ENCODE measurements at places on chromosomes 5 and 9.

DNA sequence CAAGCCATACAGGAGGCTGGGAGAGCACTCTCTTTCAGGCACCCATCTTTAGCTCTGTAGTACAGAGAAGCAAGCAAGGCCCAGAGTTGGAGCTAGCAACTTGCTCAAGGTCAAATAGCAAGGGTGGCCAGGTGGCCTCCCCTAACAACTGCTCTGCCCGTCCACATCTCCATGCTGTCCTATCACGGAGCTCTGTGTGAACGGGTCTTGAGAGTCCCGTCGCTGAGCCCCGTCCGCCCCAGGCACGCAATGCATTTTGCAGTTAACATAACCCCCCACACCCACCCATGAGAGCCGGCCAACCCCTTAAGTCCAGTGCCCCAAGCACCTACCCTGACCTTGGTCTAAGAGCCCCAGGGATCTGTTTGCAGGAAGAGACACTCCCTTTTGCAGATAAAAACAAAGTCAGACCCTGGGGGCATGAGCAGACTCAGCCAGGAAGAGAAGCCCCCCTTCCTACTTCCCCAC lies 1.5 kb downstream of the RNF44 start:
- DNase-seq: no peak

DNA sequence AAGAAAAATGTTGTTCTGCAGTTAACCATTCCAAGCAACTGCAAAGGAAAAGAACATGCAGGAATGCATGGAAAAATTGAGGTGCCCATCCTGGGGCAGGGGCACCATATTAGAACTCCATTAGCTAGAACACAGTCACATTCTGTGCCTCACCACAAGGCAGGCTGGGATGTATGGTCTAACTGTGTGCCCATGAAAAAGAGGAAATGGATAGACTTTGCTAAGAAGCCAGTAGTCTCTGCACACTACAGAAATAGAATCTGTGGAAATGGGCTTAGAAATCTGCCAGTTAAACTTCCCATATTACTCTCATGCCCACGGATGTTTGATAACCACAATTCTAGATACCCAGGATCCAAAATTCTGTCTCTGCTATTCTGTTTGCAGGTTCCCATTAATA lies 423.8 kb upstream of the SMARCA2 start:
- DNase-seq: no peak

DNA sequence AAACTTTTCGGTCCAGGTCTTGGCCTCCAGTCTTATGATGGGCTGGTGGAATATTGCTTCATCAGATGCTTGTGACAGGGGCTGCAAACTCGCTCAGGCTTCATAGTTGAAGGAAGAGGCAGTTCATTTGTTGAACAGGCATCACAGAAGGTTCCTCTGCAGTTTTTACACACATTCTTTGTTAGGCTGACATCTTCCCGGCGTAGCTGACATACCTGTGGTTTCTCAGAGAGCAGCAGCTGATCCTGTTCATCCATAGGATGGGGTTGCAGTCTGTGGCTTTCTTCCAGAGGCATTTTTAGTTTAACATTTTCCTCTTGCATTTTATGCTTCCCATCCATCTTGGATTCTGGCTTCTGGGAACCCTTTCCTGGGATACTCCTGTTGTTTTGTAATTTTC lies 1255.2 kb downstream of the EFNA5 start:
- no peak for DNase-seq

- no peak for DNase-seq
Observed at GRCh38 chr5:147169901-147170300, 64.9 kb upstream of the STK32A start.

GRCh38 chr9:70315389-70315788 lies 56.6 kb downstream of the SMC5 start:
- no peak for DNase-seq

DNA sequence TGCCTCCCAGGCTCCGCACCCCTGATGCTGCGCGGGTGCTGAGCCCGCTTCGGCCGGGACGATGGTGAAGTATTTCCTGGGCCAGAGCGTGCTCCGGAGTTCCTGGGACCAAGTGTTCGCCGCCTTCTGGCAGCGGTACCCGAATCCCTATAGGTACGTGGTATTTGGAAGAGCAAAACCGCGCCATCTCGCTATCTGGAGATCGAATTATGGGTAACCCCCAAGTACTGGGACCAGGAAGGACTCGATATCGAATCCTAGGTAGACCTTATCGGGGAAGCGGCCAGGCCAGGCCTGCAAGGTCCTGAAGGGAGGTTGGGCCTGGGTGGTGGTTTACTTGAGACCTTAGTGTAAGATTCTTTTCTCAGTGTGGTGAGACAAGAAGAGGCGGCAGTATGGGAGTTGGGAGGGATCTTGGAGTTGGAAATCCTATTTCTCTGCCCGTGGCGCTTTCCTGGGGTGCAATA lies 359 bp downstream of the PRELID1 start:
- no peak for DNase-seq

DNA sequence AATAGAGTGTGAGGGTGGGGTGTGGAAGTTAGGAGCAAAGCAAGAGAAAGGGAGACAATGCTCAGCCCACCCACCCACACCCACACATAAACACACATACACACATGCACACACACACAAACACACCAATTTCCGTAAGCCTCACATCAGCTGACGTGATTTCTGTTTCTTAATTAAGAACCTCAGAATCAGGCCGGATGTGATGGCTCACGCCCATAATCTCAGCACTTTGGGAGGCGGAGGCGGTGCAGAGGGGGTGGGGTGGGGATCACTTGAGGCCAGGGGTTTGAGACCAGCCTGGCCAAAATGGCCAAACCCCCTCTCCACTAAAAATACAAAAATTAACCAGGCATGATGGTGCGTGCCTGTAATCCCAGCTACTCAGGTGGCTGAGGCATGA lies 26.4 kb upstream of the PIK3R1 start:
- DNase-seq: no peak

DNA sequence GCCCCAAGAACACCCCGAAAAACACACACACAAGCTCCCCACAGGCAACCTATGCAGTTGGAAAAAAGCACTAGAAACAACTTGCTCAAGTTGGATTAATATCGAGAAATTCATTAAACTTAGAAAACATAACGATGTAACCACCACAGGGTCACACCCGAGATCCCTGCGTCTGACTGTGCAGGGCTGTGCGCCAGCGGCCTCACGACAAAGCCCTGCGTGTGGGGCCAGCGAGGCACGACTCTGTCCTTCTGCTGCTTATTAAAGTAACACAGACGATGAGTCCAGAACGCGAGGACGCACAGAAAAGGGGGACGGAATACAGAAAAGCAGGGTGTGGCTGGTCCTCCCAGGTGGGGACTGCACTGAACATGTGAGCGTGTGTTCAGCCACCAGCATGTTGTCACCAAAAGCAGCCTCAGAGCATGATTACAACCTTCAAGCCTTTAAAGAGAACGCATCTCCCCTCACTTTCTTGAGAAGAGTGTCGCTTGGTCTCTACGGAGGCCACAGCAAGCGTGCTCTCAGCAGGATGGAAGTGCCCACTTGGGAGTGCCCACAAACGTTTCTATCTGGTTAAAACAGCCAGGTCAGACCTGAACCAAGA lies 14.4 kb downstream of the SLC12A7 start:
- DNase-seq: no peak

GRCh38 chr9:78515108-78515507 lies 218.2 kb downstream of the PSAT1 start:
- DNase-seq: no peak

DNA sequence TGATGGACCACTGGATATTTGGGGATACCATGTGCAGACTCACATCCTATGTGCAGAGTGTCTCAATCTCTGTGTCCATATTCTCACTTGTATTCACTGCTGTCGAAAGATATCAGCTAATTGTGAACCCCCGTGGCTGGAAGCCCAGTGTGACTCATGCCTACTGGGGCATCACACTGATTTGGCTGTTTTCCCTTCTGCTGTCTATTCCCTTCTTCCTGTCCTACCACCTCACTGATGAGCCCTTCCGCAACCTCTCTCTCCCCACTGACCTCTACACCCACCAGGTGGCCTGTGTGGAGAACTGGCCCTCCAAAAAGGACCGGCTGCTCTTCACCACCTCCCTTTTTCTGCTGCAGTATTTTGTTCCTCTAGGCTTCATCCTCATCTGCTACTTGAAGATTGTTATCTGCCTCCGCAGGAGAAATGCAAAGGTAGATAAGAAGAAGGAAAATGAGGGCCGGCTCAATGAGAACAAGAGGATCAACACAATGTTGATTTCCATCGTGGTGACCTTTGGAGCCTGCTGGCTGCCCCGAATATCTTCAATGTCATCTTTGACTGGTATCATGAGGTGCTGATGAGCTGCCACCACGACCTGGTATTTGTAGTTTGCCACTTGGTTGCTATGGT lies 54.5 kb upstream of the HNRNPA0 start:
- DNase-seq: no peak

GRCh38 chr5:120088836-120089235 lies 375.3 kb upstream of the PRR16 start:
- no peak for DNase-seq

DNA sequence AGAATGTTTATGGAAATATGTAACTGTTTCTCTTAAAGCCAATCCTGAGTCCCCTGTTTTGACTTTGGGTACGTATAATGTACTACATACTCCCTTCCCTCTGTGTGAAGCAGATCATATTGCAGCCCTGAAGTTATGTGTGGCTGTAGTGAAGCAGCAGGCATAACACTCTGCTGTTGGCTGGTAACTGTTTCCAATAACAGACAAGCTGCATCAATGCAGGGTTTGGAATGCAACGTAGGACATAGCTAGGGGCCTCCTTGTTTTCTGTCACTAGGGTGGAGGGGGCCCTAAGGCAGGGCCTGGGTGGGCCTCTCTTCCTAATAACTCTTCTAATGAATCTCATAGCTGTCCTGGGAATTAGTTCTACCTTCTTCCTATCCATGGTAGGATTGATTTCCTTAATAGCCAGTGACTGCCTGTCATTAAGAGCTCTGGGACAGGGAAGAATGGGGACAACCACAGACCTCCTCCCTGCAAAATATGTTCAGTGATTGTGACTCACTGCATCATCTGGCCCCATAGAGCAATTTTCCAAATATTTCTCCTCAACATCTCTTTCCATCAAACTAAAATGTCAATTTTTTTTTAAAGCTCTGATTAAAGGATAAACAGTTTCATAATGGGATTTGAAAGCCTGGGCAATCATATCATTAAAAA lies 129.6 kb upstream of the HMHB1 start:
- DNase-seq: no peak

DNA sequence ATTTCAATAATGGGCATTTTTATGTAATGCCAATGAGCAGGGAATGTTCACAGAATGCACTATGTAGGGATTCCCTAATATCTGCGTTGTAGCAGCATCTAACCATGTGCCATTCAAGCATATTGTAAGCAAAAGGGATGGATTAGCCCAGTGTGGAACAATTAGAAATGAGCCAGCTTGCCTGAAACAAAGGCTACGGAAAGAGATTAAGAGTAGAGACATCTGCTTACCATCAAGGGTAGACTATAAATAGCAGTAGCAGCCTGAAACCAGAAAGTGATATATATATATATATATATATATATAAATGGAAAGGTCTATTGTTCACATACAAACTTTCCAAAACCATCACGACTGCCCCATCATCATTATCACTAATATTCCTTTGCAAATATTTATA lies 31.9 kb upstream of the CEP120 start:
- no peak for DNase-seq

DNA sequence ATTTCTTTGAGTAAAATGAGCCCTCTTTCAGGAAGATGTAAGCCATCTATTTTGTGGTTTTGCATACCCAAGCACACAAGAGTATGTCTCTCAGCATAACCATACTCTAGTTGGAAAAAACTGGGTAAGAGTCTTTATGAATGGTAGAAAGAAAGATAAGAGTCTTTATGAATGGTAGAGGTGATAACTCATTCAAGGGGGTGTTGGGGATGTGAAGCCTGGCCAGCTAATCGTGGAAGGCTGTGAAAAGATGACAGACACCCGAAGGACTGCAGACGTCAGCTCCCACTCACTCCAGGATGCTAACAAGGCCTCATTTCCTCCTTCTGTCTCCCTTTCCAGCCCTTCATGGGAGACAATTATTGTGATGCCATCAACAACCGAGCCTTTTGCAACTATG lies 228.5 kb downstream of the PAPPA start:
- DNase-seq: no peak

DNA sequence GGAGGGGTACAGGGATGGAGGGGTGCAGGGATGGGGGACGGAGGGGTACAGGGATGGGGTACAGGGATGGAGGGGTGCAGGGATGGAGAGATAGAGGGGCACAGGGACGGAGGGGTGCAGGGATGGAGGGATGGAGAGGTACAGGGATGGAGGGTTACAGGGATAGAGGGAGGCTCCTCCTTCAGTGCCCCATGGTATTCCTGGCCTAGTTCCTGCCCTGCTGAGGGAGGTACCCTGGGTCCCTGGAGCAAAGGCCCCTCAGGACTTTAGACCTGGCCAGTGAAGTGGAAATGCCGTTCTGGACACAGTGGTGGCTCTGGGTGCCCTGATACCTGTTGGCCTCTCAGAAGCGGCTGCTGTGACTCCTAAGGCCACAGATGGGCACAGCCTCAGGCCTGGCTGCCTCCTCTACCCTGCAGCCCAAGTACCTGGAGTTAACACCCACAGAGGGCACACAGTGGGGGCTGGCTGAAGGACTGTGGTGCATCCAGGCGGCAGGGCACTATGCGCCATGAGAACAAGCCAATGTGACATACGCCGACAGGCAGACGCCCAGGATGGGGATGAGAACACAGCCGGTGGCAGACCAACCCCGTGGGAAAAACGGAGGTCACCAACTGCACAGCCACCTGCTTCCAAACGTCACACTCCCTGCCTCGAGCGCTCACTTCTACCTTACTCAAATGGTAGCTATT lies 8.4 kb downstream of the PTGES2 start:
- no peak for DNase-seq

GRCh38 chr5:29899583-29899982 lies 1293.9 kb upstream of the CDH6 start:
- no peak for DNase-seq

DNA sequence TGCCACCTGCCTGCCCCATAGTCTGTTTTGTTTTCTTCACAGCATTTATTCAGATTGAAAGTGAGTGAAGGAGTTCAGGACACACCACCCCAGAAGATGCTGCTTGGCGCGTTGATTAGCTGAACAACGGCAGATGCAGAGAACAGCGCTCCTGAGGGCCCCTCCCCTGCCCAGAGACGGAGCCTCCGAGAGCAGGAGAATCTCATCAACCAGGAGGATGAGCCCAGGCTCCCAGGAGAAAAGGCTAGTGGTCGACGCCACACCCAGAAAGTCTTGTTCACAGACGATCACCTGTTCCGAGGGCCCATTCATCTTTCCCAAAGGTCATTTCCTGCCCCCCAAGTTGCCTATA lies 180.4 kb upstream of the PPP1R26 start:
- no peak for DNase-seq

DNA sequence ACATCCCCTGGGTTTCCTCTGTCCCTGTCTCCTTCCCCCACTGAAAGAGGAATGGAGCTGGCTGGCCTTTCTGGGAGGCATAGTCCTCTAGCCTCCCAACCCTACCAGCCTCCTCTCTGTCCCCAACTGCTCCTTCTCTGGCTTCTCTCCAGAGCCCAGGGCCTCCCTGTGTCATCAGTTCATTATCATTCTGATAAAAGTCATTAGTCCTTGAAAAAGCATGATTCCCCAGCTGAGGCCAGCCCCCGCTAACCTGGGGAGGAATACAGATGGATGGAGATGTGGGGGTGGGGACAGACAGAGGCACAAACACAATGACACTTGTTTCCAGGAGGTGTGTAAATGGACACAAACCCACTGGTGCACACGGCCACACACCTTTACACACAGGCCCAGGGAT lies 73.6 kb upstream of the HSPA9 start:
- DNase-seq: no peak

GRCh38 chr9:129457325-129457779 lies 163.5 kb downstream of the C9orf50 start:
- no peak for DNase-seq

GRCh38 chr5:135750506-135750905 lies 84.0 kb upstream of the SLC25A48 start:
- DNase-seq: no peak
